Activated naive CD8-positive, alpha-beta T cell treated with anti-CD3 and anti-CD28 coated beads, Interleukin-2, amount 50 U/mL, for 24 hours (primary cell): ENCODE measurements at places on chromosomes 5 and 9.

- H3K4me3 ChIP-seq: no peak overlapping the region
- H3K4me1 ChIP-seq: peaks cover 16% of the 10 kb centered on the region
- DNase-seq: no peak
- H3K27ac ChIP-seq: no peak overlapping the region
These were observed 139.4 kb downstream of the ATG10 start for GRCh38 chr5:82111191-82111590.

- DNase-seq: no peak
- H3K27ac ChIP-seq: no peak overlapping the region
- no peaks in the 10 kb centered on the region for H3K27me3 ChIP-seq
- H3K36me3 ChIP-seq: no peaks in the 10 kb centered on the region
- H3K4me1 ChIP-seq: no peaks in the 10 kb centered on the region
- H3K4me3 ChIP-seq: no peak overlapping the region
These were observed 663.7 kb upstream of the MEF2C start for GRCh38 chr5:89546657-89547056.

DNA sequence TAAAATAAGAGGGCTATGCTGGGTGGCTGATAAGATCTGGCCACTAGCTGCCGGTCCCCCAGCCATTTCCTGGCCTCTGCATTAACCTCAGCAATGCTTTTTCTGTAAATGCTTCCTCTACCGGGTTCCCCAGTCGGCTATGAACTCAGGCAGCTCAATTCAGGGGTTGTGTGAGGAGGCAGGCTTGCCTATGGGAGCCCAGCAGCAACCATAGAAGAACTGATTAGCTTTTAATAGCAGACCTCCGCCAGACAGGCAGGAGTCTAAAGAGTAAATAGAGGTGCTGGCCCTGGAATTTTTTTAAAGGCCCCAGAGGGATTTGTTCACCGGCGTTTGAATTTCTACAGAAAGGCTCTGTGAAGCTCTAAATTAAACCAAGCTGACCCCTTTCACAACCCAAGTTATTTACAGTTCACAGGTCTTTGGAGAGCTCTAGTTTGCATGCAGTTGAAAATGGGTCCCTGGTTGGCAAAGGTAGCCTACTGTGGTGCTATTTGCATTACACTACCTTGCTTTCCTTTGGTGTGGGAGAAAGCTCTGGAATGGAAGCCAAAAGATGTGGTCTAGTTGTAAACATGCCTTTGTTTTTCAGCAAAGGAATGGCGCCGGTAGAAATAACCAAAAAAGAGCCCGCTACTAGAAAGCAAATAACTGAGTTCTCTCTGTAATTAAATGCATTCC is 289.7 kb upstream of the SEMA6A start:
- H3K4me3 ChIP-seq: no peak overlapping the region
- peaks cover 1% of the 10 kb centered on the region for H3K27me3 ChIP-seq
- DNase-seq: no peak
- no peak overlapping the region for H3K27ac ChIP-seq
- no peaks in the 10 kb centered on the region for H3K36me3 ChIP-seq
- no peaks in the 10 kb centered on the region for H3K4me1 ChIP-seq

DNA sequence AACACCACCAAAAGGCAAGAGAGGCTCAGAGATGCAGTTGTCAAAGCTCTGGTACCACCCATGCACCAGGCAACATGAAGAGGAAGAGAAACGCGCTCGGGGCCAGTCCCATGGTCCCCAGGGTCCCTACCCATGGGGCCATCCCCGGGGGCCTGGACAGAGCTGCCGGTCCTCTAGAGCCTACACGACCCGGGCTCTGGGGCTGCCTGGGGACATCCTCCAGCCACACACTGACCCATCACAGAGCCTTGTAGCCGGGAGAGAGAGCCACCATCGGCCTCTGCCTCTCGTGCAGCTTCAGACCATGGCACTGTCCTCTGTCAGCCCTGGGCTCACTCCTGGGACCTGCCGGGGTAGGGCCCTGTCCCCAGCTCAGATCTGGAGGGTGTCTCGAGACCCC is 23.7 kb downstream of the VAV2 start:
- no peaks in the 10 kb centered on the region for H3K27me3 ChIP-seq
- H3K27ac ChIP-seq: no peak overlapping the region
- DNase-seq: no peak
- H3K4me3 ChIP-seq: no peak overlapping the region

DNA sequence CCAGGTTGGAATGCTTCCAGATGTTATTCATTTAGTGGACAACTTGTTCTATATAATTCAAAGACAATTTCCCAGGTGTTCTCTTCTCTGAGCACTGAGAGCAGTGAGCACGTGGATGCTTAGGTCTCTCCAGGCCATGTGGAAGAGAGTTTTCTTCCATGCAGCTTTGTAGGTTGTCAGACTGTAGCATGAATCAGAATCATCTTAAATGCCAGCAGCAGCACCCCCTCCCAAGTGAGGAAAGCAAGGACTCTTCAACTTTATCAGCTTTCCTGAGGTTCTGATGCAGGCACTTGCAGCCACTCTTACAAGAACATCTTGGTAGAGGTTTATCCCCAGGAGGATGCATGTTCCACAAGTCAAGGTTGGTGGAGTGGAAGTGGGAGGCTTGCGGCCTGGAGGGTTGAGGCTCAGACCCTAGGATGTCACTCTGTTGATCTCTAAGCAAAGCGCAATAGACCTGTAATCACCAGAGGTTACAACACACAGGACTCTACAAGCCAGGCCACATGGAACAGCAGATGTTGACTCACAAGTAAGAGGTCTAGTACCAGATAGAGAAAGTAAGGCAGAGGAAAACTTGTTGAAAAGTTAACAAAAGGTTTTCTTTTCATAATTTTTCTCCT is 47.7 kb downstream of the UGCG start:
- no peaks in the 10 kb centered on the region for H3K36me3 ChIP-seq
- peaks cover 32% of the 10 kb centered on the region for H3K4me1 ChIP-seq
- no peak for DNase-seq
- H3K4me3 ChIP-seq: no peak overlapping the region
- H3K27ac ChIP-seq: no peak overlapping the region

DNA sequence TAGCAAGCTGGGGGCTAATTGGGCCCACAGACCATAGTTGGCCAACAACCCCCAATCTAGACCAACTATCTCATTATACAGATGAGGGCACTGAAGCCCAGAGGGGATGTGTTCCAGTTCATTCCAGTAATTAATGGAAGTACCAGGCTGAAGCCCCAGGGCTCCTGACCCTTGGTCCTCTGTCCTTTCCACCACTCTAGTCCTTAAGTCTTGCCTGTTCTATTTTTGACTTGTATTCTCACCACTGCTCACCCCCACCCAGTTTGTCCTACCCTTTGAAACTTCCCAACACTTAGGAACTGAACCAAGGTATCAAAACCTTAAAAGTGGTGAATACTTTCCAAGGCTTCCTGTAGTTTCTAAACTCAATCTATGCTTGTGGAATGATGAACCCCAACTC is 407.4 kb downstream of the ENC1 start:
- no peaks in the 10 kb centered on the region for H3K36me3 ChIP-seq
- H3K4me3 ChIP-seq: no peak overlapping the region
- no peak overlapping the region for H3K27ac ChIP-seq
- H3K4me1 ChIP-seq: peaks cover 7% of the 10 kb centered on the region
- DNase-seq: no peak

DNA sequence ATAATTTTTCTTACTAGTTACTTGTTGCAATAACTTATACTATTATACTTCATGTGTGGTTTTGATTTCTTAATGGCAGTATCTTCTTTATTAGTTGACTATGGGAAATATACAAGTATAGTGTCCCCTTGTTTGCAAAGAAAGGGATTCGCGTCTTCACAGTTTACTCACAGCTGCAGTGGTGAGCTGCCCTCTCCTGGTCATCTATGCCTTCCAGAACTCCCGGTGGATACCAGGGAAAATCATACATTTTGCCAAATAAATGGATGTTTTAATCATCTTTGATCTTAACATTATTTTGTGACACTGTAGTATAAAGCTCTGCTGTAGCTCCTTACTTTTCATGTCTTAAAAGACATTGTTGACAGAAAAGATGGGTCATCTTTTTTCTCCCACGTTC is 142.0 kb downstream of the ZCCHC7 start:
- no peak for DNase-seq
- H3K27me3 ChIP-seq: no peaks in the 10 kb centered on the region
- H3K4me1 ChIP-seq: peaks cover 15% of the 10 kb centered on the region
- no peak overlapping the region for H3K4me3 ChIP-seq
- H3K27ac ChIP-seq: peak overlapping the region; percentile 25

- no peak overlapping the region for H3K4me3 ChIP-seq
- H3K36me3 ChIP-seq: peaks cover 3% of the 10 kb centered on the region
- no peaks in the 10 kb centered on the region for H3K27me3 ChIP-seq
- peak; percentile 43 for DNase-seq
- H3K27ac ChIP-seq: peak overlapping the region; percentile 67
- peaks cover 29% of the 10 kb centered on the region for H3K4me1 ChIP-seq
These were observed 626.7 kb downstream of the CCDC171 start for GRCh38 chr9:16179566-16179965.

- peaks cover 93% of the 10 kb centered on the region for H3K4me1 ChIP-seq
- no peaks in the 10 kb centered on the region for H3K27me3 ChIP-seq
- no peak overlapping the region for H3K27ac ChIP-seq
These were observed 10.0 kb downstream of the OTULINL start for GRCh38 chr5:14591548-14591947.

- H3K4me1 ChIP-seq: peaks cover 7% of the 10 kb centered on the region
- H3K4me3 ChIP-seq: no peak overlapping the region
- H3K36me3 ChIP-seq: peaks cover 1% of the 10 kb centered on the region
- H3K27ac ChIP-seq: no peak overlapping the region
These were observed 711 bp downstream of the IRX1 start for GRCh38 chr5:3596261-3596825.

DNA sequence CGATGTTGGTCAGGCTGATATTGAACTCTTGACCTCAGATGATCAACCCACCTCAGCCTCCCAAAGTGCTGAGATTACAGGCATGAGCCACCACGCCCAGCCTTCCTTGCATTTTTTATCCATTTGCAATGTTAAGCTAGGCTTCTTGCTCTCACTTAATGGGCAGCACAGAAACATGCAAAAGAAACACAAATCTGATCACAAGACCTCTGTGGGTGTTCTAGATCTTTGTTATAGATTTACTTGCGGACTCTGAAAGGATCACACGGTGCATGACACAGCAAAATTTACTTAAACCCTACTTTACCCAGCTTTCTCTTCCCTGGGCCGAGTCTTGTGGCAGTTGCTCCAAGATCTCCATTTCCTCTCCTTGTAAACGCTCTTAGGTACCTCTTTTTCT is 71.3 kb downstream of the PSAT1 start:
- H3K36me3 ChIP-seq: no peaks in the 10 kb centered on the region
- H3K4me1 ChIP-seq: peaks cover 3% of the 10 kb centered on the region
- H3K27ac ChIP-seq: no peak overlapping the region
- no peak for DNase-seq
